Inflammatory macrophage treated with lipopolysaccharide for 4 hours (primary cell): ENCODE measurements at places on chromosomes 12 and 14.

DNA sequence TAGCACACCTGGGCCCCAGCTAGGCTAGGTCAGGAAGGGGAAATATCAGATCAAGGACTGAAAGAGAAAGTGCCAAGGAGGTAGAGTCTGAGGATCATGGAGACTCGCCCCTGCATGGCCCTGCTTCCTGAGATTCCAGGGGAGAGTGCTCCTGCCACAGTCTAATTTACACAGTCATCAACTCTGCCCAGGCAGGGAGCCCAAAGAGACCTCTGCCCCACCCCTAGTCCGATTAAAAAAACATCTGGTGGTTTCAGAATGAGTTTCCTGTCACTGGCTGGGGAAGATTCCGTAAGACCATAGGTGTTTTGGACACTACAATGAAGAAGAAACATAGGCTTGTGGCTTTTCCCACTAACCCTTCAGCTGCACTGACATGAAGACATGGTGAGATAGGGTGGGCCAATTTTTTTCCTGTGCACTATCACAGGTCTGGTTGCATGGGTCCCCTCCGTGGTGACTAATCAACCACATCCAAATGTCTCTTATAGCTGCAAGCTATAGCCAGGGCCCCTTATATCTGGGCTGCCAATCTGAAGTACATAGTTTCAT is 31.5 kb upstream of the GZMB start:
- DNase-seq: no peak

DNA sequence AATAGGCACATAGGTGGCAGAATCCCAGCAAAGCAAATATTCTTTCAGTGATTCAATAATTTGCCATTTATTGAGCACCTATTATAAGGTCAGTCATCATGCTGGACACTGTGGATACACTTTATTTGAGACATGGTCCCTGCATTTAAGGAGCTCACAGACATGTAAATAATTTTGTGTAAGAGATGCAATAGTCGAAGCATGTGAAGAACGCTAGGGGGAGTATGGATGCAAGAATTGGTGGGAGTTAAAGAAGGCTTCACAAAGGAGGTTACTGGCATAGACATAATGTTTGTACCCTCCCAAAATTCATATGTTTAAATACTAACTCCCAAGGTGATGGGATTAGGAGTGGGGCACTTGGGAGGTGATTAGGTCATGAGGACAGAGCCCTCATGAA is 260.6 kb upstream of the GARIN6 start:
- DNase-seq: no peak

DNA sequence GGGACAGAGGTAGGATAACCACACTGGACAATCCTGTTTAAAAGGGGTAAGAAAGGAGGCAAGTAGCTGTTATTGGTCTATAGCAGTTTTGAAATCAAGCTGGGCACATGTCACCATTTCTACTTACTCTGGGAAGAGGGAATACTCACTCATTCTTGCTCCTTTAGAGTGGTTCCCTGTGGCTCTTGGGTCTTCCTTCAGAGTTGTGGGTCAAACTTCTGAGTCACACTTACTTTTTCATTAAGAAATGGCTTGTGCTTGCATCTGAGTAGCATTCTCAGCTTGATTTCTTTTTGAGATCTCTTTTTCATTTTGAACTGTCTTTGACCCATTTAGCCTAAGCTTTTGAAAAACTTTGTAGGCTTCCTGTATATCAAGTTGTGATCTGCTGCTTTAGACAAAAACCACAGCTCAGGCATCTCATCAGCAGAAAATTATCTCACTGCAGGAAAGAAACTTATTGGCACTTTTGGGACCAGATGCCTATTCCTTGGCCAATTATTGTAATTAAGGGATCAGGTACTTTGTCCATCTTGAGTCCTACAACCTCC is 122.2 kb downstream of the AEBP2 start:
- no peak for DNase-seq

DNA sequence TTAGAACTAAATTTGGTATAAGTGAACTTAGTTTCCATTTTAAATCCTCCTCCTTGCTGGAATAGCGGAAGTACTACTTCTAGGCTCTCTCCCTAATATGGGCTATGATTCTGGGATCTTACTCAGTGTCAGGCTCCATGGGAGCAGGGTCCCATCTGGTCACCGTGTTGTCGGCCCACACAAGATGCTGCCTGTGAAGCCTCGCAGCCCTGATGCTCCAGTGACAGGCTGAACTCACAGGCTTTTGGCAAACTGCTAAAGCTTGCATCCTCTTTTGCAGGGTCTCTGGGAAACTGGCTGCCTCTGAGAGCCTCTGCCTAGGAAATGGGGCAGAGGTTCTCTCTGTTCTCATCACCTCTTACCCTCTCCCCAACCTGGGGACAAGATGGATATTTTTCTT is 88.4 kb downstream of the RPAP3 start:
- no peak for DNase-seq

- DNase-seq: no peak
These were observed 341.4 kb downstream of the BMP4 start for GRCh38 chr14:53615252-53615651.

GRCh38 chr14:68168460-68169109 is 349.0 kb downstream of the RAD51B start:
- no peak for DNase-seq

DNA sequence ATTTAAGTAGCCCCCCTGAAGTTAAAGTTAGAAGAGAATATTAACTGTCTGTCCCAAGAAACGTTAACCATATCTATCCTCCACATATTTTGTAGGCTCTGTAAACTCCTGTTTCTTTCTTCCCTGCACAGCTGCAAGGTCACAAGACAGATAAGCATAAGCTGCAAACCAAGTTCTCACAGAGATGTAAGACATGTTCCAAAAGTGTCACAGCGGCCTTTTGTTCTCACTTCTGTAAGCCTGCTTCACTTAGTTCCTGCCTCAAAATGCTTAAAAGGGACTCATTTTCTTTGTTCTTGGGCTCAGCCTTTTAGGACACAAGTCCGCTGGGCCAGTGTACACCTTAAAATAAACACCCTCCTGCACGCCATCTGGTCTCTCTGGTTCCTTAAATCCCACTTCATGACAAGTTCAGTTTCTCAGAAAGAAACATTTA is 3.2 kb downstream of the RNASE1 start:
- no peak for DNase-seq

- DNase-seq: no peak
These were observed 980.7 kb upstream of the TMEM132C start for GRCh38 chr12:127286281-127286680.

DNA sequence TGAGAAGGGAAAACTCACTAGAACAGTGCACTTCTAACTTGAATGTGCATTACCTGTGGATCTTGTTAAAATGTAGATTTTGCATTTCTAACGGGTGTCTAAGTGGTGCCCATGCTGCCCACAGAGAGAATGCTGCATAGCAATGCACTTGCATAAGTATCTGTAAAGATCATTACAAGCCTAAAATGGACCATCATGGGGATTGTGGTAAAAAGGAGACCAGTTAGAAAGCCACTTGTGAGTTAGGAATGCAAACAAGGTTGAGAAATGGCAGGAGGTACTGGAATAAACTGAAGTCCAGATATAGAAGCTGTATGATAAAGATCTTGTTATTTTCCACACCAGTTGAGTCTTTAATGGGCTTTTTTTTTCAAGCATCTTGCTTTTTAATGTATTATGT is 18.8 kb downstream of the AVPR1A start:
- no peak for DNase-seq

GRCh38 chr14:48936849-48937248 is 649.3 kb downstream of the RPS29 start:
- DNase-seq: no peak

- DNase-seq: no peak
These were observed 48.7 kb upstream of the CMKLR1 start for GRCh38 chr12:108387771-108388170.

GRCh38 chr12:72033991-72034390 is 95.3 kb downstream of the TPH2 start:
- no peak for DNase-seq

DNA sequence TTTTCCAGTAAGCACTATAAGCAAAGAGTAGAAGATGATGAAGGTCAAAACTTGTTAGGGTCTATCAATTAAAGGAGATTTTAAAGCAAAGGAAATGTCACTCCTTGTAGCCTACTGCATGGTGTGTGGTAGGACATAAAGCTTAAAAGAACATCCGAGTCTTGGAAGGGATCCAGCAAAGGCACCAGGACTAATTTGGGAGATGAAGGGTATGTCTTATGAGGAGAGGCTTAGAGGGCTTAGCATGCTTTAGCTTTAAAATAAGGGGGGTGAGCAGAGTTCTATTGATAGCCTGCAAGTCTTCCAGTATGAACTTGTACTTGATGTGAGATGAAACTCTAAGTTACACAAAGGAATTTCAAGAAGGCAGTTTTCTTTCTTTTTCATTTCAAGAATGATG is 11.8 kb upstream of the MYBPC1 start:
- DNase-seq: no peak

- DNase-seq: no peak
These were observed 519.1 kb upstream of the SEL1L start for GRCh38 chr14:82052778-82053177.

GRCh38 chr12:15682826-15683225 is 106.4 kb downstream of the EPS8 start:
- no peak for DNase-seq

DNA sequence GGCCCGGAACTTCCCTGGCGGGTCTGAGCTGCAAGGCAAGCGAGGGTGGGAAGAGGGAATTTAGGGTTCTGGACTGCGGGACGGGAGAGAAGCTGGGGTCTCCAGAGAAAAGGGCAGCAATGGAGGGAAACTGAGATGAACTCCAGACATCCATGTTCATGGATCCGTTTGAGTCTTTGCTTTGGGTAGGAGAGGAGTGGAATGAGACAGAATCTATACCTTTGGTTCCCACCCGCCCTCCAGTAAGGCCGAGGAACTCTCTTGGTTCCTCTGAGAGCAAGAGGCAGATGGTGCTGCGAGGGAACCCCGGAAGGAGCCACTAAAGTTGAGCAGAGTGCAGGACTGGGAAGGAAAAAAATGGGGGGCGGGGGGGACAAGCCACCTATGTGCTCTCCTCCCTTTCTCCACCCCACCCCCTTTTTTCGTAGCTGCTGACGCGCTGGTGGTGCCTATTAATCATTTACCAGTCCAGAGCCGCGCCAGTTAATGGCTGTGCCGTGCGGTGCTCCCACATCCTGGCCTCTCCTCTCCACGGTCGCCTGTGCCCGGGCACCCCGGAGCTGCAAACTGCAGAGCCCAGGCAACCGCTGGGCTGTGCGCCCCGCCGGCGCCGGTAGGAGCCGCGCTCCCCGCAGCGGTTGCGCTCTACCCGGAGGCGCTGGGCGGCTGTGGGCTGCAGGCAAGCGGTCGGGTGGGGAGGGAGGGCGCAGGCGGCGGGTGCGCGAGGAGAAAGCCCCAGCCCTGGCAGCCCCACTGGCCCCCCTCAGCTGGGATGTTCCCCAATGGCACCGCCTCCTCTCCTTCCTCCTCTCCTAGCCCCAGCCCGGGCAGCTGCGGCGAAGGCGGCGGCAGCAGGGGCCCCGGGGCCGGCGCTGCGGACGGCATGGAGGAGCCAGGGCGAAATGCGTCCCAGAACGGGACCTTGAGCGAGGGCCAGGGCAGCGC is 1.2 kb downstream of the SSTR1 start:
- DNase-seq: no peak

DNA sequence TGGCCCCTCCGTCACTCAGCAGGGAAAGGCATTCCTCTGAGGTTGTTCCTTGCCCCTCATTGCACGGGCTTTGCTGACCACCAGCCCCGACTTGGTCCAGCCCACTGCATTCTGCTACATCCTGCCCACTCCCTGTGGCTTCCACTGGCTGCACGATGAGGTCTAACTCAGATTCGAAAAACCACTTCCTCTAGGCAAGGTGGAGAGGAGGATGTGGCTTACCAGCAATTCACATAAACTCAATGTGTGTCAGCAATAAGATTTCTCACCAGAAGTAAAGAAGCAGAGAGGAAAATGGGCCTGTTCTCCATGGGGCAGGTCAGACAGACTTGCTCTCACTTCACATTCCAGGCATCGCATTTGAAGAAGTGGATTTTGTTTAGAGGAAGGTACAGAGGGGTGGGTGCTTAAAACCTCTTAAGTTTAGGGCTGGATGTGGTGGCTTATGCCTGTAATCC is 14.7 kb downstream of the GPR68 start:
- DNase-seq: peak; percentile 61

- peak; percentile 66 for DNase-seq
These were observed 7.5 kb downstream of the VTI1B start for GRCh38 chr14:67666750-67667449.

GRCh38 chr12:127588249-127588648 is 678.7 kb upstream of the TMEM132C start:
- no peak for DNase-seq

GRCh38 chr12:69352904-69353303 is 4.7 kb downstream of the LYZ start:
- no peak for DNase-seq

DNA sequence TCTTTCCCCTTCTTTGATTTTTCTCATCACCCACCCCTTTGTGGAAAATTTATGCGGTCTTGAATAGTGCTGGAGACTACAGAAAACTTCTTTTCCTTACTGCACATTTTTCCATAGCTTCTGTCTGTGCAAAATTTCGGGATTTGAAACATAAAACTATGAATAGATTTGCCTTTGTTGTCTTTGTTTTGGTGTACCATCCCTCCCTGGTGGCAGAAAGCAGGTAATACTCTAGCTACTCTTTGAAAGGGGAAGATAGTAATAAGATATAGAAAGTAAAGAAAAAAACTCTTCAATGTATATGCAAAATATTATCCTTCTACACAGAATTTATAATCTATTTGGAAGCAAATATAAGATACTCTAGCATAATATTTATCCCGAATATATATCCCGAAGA is 79.1 kb upstream of the LMO3 start:
- DNase-seq: no peak

DNA sequence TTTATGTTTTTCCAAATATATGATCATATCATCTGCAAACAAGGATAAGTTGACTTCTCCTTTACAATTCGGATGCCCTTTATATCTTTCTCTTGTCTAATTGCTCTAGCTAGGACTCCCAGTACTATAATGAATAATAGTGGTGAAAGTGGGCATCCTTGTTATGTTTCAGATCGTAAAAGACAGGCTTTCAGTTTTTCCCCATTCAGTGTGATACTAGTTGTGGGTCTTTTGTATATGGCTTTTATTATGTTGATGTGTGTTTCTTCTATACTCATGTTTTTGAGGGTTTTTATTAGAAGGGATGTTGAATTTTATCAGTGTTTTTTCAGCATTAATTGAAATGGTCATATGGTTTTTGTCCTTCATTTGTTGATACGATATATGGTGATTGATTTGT is 97.3 kb downstream of the FUT8 start:
- DNase-seq: no peak

DNA sequence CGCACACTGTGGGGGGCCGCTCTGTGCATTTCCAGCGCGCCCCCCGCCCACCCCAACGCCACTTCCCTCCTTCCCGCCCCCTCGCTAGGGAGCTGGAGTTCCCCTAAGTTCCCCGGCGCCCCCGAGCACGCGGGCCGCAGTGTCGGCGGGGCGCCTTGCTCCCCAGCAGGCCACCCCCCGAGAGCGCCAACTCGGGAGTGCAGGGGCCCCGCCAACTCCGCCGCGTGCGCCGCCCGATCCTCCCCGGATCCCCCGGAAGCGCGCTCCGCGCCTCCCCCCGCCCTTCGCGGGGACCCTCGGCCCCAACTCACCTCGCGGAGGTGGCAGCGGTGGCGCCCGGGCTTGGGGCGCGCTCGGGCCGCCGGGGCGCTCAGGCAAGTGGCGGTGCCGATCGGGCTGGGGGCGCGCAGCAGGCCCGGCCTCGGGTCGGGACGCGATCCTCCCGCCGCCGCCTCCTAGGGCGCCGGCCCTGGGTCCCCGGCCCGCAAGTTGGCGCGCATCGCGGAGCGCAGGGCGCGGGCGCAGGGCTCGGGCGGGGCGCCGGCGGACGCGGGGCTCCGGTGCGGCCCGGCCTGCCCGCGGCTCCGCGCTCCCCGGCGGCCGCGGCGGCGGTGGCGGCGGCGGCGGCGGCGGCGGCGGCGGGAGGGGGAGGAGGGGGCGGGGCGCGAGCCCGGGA is at the start of gene NCOR2:
Gene NCOR2, minus strand, starts transcription at position 616 of the 676 bp plus-strand sequence. CDS start 72,361 bp downstream, outside the sequence.
- DNase-seq: peak; percentile 35
